ENCODE measurements at places on chromosomes 1 and 21.
A peak's percentile ranks its signal among the peaks of the same experiment; 100 is the strongest.

DNA sequence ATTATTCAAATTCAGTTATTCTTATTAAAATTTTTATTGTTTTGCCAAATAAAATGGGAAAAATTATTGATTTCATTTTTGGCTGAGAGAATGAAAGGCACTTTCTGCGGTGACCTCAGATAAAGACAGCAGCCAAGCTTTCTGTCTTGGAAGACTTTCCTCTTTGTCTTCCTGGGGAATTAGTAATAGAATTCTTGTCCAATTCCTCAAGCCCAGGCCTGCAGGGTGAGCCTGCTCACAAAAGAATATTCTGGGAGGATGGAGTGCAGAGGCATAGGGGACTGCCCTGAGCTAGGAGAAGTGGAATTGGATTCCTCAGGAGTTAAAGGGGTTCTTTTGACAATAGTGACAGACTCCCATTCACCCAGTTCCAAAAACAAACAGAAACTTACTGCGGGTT is 614.5 kb upstream of the ADGRL2 start:
- no peak for DNase-seq

DNA sequence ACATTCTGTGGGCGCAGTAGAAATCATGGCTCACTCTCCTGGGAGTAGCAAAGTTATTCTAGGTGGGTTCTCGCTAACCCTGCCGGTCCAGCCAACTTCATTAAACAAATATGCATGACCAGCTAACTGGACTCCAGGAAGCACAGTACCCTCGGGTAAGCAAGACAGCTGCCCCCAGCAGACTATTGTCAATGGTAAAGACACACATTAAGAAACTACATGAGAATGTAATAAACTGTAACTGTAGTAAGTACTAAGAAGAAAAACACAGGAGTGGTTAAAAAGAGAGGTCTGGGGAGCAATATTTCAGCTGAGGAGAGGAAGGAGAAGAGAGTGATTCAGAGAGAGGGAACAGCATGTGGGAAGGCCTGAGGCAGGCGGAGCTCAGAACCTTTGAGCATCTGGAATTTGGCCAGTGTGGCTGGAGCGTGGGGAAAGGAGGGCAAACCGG is 7.4 kb downstream of the SLC2A5 start:
- DNase-seq: no peak

DNA sequence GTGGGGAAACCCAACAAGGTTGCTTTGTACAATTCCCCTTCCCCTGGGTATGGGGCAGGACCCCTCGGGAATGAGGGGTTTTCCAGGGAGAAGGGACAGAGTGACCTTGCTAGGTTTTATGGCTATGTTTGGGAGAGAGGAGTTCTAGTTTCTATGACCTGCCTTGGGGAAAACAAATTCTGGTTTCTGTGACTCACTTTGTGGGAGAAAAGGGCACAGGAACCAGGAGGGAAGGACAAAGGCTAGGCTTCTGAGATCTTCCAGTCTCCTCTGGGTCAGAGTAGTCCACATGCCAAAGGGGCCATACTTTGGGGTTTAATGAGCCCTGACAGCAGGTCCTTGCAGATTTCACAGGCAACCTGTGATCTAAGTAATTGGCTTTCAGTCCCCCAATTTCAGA is 5.5 kb upstream of the PTGER3 start:
- DNase-seq: no peak

- no peak for DNase-seq
Observed at GRCh38 chr21:34201001-34201400, 127.6 kb downstream of the MRPS6 start.

DNA sequence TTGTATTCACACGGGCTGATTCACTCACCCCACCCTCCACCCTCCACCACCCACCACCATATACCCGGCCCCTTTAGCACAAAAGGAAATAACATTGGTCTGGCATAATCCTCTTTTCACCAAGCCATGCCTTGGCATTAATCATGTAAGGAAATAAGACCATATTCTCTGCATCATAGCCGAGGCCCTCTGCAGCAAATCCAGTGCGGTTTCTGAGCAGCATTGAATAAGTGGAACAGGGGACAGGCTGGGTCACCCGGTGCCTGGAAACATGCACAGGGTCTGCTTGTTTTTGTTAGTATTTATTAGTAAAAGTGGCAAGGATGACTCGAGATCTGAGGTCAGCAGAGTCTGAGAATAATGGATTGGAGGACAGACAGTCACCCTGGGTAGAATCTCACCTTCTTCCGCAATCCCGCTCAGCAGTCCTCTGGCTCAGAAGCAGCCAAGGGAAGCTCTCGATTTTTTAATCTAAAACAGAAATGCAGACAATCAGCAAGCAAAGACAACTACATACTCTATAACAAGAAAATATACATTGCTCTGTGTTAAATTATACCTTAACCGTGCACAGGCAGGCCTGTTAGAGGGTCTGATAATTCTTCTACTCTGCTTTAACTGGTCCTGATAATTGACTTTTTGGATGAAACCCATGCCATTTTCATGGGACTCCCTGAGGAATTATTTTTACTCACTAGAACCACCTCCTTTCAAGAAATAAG is 52.4 kb upstream of the CDC42BPA start:
- no peak for DNase-seq

GRCh38 chr1:159441360-159441759 is 1.8 kb downstream of the OR10J1 start:
- DNase-seq: no peak

DNA sequence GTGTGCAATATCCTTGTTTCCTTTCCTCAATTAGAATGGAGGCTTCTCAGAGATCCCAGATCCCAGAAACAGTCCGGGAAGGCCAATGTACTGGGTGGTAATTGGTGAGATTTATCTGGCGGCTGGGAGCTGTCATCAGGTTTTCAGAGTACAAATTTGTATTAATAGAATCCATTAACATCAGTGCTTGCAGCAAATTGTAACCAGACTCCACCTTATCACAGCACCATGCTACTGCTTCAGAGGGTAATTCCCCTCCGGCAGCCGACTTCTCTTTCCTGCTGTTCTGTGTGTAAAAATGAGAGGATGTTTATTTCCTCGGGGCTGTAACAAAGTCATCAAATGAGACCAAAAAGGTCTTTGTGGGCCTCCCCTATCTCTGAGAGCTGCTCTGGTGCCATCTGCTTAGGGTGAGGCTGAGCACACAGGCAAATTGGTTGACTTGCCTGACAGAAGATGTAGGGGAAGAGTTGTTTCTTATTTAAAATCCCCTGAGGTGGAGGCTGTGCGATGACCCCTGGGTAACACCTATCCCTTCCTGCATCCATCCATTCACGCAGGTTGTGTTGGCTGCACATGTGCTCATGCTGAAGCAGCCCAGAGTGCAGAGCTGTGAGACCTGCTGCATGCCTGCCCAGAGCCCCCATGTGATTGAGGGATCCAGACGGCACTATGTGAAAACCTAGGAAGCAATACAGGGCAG is 19.2 kb downstream of the NFASC start:
- DNase-seq: no peak

GRCh38 chr1:178057912-178058534 is 35.9 kb upstream of the RASAL2 start:
- peak; percentile 50 for DNase-seq

DNA sequence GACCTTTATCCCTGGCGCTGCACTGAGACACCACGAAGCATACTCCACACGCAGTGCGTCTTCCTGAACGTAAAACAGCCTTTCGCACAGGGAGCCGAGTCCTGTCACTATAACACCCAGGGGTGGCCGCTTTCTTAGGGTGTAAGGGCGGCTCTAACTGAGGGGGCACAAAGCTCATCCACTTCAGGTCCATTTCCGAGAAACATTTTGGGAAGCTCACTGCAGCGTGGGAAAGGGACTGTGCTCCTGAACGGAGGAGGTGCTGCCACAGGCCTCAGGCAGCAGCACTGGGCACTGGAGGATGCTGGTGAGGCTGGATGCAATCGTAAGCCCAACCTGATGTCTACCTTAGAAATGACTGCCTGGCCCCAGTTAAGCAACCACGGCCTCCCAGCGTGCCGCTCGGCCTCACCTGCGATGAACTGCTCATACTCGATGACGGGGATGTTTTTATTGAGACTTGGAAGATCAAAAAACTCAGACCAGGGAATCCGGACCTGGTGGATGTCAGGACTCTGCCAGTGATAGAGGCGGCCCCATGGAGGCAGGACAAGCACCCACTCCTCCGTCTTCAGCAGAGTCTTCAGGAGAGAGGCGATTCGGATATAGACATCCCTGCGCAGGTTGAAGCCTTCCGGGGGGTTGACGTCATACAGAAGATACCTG is 2.3 kb downstream of the POFUT2 start:
- DNase-seq: no peak

GRCh38 chr1:95340061-95340460 is 106.1 kb downstream of the RWDD3 start:
- DNase-seq: no peak

GRCh38 chr1:45272913-45273371 is 53.8 kb upstream of the HPDL start:
- peak; percentile 12 for DNase-seq

- DNase-seq: no peak
Observed at GRCh38 chr21:15743593-15743992, 13.8 kb downstream of the USP25 start.

DNA sequence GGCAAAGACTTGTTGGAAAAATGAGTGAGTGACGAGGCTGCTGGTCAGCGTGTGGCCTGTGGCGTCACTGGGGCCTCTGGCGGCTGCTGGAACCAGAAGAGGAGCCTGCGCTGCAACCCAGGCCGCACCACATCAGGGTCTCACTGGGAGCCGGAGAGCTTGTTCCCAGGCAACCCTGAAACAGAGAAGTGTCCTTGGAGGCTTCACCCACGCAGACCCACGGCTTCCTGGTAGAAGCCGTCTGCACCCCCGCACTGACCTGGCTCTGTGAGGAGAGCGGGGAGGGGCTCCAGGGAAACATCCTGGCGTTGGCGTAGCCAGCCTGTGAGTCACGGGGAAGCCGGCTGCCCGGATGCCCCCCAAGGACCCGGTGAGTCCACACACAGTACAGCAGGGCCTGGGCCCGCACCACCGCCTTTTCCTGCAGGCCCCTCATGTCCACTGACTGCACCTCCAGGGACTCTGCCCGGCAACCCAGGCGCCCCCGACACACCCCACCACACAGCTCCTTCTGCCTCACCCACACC is 57.4 kb downstream of the COL6A1 start:
- no peak for DNase-seq

DNA sequence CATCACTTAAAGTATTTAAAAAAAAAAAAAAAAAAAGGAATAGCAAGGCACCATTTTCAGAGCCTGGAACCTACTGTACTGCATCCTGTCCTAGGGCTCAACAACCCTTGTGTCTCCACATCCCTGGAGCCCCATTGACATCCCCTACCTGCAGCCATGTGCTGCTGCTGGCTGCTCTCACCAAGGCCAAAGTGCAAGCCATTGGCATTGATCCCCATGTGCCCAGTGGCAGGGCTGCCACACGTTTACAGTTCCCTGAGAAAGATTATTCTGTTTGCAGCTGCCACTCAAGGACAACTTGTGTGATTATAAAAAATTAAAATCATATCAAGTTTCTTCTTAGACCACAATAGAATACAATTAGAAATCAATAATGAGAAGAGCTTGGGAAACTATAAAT is 129.9 kb downstream of the LHX8 start:
- DNase-seq: no peak

GRCh38 chr1:161998811-161999210 is 24.9 kb downstream of the OLFML2B start:
- DNase-seq: no peak

GRCh38 chr1:155002464-155003226 is at the start of gene ZBTB7B:
ZBTB7B (plus strand) TSS chr1:155002802; CDS start chr1:155014661, 11,859 bp downstream.
- no peak for DNase-seq

DNA sequence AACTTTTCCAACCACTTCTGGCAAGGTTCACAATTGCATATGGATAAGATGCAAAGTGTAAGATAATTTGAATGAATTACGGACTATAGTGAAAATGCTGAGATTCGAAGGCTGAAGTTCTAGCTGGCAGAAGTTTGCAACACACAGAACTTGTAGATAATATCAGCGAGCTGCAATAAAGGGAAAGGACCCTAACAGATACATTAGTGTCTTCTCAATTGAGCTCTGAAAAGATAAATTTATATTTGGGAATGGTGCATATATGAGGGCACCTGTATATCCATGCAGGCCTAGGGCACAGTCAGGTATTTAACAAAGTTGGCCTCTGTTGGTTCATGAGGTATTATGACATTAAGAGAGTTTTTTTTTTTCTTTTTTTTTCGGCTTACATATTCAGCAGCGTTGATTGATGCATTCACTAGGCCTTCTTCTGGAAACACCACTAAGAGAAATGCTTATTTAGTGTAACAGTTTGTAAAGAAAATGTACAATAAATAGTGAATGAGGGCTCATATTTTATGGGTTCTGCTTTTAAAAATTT is 2.2 kb downstream of the NFIA start:
- DNase-seq: no peak

GRCh38 chr1:88890791-88891317 is 513 bp downstream of the GTF2B start:
- no peak for DNase-seq

DNA sequence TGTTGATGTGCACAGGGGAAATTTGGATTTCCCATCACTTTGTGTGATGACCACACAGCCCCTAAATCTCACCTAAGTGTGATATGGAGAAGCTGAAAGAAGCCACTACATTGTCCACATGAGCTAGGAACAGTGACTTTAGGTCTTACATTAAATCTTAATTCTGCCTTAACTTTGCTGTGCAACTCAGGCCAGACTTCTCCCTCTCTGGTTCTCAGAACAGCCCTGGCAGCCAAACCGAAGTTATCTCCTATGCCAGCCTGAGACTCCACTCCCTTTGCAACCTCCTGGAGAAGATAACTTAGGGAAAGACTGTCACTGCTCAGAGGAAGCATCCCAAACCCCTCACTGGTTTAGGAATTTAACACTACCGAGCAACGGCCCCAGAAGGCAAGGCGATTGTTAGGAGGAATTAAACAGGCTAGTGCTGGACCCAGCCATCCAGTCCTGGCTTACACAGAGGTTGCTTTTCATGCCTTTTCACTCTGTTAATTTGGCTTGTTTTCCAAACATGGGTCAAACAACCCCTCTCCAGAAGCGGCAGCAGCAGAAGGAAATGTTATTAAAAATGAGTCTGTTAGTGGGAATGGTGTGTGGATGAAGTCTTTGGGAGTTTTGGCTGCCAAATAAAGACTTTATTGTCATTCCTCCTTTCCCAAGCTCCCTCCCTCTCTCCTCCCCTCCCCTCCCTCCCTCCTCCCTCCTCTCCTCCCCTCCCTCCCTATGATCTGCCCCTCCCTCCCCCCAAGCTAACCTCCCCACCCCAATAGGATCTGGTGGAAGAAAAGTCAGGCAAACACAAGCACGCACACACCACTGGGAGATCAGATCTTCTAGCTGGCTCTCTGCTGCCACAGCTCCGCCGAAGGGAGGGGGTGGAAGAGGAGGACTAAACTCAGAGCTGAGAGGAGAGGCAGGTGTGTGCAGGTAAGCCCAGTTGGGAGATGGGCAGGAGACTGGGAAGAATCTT is at the start of gene PRELP:
Gene PRELP (plus strand): TSS at position 795 of the 970 bp plus-strand sequence. CDS start 7,379 bp downstream, outside the sequence.
- no peak for DNase-seq
